ENCODE measurements at places on chromosomes 6 and 20.

- DNase-seq: no peak
Observed at GRCh38 chr6:4323322-4323721, 187.9 kb upstream of the ECI2 start.

- no peak for DNase-seq
Observed at GRCh38 chr6:38723783-38724182, 8.7 kb downstream of the DNAH8 start.

DNA sequence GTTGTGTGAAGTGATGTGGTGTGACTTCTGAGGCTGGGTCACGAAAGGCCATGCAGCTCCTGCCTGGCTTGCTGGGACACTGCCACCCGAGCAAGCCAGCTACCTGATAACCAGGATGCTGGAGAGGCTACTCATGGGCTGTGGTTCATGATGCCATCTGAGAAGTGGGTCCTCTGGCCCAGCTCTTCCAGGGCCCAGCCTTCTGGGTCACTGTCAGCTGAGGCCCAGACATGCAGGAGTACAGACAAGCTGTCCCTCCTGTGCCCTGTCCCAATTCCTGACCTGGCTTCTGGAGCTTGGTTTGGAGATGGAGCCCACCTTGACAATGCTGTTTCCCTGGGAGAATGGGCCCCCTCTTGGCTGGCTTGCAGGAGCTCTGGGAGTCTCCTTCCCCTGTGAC lies 87.0 kb downstream of the DHX35 start:
- no peak for DNase-seq

- no peak for DNase-seq
Observed at GRCh38 chr6:148593130-148593812, 153.6 kb upstream of the UST start.

DNA sequence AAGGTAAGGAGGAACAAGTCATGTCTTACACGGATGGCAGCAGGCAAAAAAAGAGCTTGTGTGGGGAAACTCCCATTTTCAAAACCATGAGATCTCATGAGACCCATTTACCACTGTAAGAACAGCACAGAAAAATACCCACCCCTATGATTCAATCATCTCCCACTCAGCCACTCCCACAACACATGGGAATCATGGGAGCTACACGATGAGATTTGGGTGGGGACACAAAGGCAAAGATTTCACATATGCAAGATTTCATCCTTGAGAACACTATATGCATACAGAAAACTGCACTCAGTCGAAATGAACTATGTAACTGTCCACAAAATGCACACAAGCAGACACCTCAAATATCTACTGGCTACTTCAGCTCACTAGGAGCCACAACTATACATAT lies 480.6 kb upstream of the BTBD3 start:
- no peak for DNase-seq

DNA sequence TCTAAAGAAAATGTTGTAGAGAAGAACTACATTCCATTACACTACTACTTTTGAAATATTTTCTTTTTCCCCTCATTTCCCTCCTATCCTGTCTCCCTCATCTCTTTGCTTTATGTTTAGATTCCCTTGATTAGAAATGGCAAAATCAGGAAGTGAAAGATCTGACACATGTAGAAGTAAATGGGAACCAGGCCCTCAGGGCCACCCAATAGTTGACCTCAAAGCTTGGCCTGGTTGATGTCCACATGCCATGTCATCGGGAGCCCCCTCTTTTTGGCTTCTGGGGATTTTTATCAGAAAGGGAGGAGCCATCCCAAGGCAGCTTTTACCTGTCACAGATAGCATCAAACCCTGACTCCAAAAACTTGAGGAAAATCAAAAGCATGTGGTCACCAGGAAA lies 168.3 kb upstream of the ECI2 start:
- DNase-seq: no peak

GRCh38 chr6:138267971-138268895 lies 49.9 kb upstream of the PBOV1 start:
- no peak for DNase-seq

- no peak for DNase-seq
Observed at GRCh38 chr6:55679503-55679902, 100.5 kb upstream of the HMGCLL1 start.

GRCh38 chr6:51719297-51719696 lies 368.1 kb downstream of the PKHD1 start:
- no peak for DNase-seq

- DNase-seq: no peak
Observed at GRCh38 chr6:76214546-76214945, 142.1 kb upstream of the IMPG1 start.
